DMS79 (cell line): ENCODE measurements at places on chromosomes 5 and 9.

DNA sequence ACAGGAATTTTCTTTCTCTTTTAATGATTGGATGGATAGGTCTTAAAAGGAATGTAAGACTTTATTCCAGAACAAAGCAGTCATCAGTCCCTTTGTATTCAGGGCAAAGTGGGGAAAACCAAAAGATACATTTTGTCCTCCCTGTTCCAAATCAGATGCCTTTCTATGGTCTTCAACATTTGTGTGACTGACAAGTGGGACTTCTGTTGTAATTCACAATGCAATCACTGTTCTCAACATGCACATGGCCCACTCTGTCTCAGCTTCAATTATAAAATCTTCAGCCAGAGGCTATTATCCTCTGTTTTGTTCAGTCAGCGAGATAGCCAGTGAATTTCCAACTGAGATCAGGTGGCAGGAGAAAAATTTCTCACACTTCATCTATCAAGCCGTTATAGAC is 95.5 kb upstream of the ERBIN start:
- DNase-seq: no peak

DNA sequence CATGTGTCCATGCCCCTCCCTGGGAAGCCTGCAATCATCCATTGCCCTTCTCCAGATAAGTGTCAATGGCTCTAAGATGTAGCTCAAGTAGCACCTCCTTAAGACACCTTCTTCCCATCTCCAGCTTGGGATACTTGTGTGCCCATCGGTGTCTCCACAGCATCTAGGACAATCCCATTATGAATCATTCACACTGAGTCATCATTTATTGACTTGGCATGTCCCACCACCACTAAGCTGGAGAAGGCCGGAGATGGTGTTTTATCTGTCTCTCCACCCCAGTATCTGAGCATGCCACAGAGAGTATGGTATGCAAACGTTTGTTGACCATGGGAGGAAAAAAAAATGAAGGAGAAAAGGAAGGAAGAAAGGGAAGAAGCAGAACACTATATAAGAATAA is 342.2 kb downstream of the TRIM32 start:
- DNase-seq: no peak

- DNase-seq: no peak
These were observed 121.2 kb downstream of the SAXO1 start for GRCh38 chr9:18911714-18912342.

DNA sequence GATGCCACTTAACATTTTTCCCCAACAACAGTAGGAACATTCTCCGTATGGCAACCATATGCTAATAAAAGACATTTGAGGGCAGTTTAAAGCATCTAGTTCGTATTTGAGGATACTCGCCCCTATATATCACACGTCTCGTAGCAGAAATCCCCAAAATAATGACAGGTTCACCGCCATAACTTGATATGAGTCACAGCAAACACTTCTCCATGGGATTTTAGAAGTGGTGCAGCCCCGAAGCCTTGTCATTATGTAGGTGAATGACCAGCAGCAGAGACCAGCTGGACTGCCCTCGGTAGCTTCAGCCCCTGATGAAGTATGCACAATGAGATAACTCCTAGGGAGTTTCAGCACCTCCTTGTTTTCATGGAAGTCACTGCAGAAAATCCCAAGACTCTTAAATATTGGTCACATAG is 2.0 kb downstream of the CTNND2 start:
- no peak for DNase-seq

- DNase-seq: peak; percentile 89
These were observed 21.5 kb downstream of the SHB start for GRCh38 chr9:38047301-38048251.

DNA sequence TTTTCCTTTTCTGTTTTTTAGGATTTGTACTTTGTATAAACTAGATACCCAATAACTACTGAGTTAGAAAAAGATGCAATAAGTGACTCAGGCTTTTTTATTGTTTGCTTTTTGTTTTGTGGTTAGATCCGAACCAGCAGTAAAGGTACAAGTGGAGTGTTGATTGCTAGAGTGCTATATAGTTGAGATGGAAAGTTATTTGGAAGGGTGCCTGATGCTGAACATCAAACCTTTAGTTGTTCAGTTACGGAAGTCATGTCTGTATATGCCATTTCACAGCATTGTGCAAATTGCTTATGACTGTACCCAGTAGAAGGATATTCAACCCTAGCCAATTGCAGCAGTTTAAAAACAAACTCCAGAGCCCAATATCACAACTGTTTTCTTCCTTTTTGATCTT is 285.1 kb downstream of the MAT2B start:
- no peak for DNase-seq

DNA sequence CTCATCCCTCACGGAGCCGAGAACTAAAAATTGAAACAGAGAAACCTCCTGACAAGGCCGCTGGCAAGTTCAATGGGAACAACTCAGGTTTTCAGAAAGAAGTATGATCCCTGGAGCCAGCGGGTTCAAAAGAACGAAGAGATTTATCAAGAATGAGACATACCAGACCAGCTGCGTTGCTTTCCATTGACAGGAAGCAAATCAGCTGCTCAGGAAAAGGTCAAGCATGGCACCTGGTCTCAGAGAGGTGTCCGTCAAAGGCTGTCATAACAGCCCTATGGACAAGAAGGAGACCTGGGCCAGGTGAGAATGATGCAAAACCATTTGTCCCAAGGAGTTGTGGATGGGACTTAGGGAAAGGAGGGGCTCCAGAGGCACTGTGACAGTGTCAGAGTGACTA is 34.9 kb upstream of the GNE start:
- no peak for DNase-seq

DNA sequence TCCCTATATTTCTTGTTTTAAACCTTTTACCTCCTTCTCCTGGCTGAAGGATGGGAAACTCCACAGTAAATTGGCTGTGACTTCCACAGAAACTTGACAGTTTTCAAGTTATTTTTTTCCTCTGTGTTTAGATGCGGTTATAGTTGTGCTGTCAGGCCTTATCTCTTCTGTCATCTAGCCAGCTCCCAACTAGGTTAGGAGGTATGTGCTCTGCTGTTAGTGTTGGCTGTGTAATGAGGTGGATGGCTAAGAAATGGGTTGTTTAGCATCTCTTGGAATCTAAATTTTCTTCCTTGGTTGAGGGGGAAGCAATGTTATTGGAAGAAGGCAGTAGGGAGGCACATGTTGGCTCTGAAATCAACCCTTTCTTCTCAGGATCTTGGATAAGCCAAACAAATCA is 149.9 kb upstream of the RUSC2 start:
- no peak for DNase-seq

DNA sequence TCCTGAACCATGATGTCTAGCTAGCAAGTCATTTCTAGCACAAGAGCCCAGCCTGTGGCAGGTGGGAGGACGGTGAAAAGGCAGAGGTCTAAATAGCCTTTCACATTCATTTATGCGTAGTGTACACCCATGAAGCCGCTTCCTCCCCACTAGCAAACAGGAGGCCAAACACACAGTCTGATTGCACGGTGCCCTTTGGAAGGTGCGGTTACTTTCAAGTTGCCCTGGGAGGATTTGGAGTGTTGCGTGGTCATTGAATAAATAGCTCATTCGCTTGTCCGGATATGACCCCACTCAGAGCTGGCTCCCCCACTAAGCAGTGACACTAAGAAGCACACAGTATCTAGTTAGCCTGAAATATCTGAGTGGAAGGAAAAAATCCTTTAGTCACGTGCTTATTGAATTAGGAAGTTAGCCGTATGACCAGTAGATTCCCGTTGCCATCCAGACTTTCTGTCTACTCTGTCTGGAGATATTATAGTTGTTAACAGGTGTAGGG is 664 bp upstream of the ARSB start:
- no peak for DNase-seq

DNA sequence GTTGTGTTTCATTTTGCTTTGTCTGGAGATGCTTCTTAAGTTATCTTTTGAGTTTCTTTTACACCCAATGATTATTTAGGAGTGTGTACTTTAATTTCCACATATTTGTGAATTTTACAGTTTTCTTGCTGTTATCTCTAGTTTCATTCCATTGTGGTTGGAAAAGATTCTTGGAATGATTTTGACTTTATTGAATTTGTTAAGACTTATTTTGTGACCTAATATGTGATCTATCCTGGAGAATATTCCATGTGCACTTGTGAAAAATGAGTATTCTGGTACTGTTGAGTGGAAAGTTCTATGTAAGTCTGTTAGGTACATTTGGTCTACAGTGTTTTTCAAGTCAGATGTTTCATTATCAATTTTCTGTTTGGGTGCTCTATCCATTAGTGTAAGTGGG is 24.4 kb upstream of the GRAMD2B start:
- DNase-seq: no peak

DNA sequence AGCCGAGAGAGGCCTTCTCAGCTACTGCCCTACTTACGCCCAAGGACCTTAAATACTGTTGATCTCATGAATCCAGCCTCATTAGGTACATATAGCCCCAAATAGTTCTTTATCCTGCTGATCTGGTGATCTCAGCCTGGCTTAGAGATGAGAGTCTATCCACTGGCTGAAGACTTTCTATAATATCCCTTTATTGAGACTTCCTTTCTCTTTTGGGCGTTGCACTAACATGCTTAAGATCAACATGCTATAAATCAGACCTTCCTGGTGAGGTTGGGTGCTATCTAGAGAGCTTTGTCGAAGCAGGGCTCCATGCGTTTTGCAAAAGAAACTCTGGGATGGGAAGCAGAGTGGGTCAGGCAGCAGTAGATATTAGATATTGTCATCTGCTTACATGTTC is 44.0 kb upstream of the AGXT2 start:
- DNase-seq: no peak

DNA sequence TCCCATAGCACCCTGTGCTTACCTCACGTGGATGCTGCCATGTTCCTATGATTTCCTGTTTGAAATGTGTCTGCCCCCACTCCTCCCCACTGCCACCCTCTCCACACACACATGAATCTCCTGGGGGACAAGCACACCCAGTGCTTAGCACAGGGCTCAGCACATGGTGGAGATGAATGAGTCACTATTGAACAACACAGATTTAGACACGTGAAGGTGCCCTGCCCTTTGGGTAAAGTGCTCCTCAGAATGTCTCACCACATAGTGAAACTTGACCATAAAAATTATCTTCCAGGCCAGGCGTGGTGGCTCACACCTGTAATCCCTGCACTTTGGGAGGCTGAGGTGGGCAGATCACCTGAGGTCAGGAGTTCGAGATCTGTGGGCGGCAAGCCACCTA is 98.8 kb upstream of the PCA3 start:
- no peak for DNase-seq

DNA sequence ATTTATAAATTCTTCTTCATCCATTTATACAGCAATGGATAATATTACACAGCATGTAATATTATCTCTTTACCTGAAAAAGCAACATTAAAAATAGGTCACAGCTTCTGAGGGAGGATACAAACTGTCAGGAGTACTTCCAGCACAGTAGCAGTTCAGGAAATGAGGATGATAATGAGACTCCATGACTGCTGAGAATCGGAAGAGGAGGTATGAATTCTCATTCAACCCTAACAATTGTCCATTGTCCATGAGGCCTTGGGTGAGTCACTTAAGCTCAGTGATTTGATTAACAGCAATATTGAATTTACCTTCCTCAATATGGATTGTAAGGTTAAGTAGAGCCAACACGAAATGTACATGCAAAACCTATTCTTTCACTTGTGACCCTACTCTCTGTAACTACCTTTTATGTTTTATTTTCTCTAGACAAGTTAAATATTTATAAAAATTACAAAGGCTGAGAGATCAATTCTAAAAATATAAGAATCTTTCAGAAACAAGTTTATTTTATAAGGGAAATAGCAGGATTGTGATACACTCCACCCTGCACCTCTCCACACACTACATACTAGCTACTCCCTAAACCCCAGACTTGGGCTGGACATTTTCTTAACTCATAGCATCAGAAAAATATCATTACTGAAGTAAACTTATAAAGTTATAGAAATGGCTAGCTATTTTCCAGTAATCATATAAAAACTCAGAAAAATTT is 159.1 kb upstream of the ACOT12 start:
- no peak for DNase-seq

GRCh38 chr5:21765406-21765805 is 1087.7 kb downstream of the CDH12 start:
- DNase-seq: no peak

- no peak for DNase-seq
These were observed 762 bp upstream of the TCOF1 start for GRCh38 chr5:150356575-150357294.

- DNase-seq: no peak
These were observed 413.5 kb upstream of the ZNF462 start for GRCh38 chr9:106449336-106449927.

- no peak for DNase-seq
These were observed 55.9 kb downstream of the DAP start for GRCh38 chr5:10704949-10705621.

GRCh38 chr5:54804521-54804920 is 180.9 kb downstream of the ESM1 start:
- DNase-seq: no peak

- DNase-seq: no peak
These were observed 30.0 kb downstream of the DNAJC21 start for GRCh38 chr5:34959323-34959722.

- DNase-seq: no peak
These were observed 174.9 kb upstream of the DMAC1 start for GRCh38 chr9:7974335-7974960.

DNA sequence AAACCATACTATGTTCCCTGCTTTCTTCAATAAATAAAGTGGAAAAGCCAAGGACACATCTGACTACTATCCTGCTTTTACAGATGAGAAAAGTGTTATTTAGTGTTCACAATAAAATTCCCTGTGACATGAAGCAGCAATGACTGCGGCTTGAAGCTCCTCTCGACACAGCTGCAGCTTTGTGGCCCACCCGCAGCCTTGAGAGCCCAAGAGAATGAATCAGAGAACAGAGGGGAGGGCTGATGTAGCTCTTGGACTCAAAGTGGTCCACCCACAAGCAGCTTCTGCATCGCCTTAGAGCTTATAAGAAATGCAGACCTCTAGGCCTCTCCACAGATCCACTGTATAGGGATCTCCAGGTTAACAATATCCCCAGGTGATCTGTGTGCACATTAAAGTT is 181.3 kb upstream of the GNA14 start:
- DNase-seq: no peak

- DNase-seq: no peak
These were observed 128.8 kb downstream of the FSTL4 start for GRCh38 chr5:133483406-133484090.

DNA sequence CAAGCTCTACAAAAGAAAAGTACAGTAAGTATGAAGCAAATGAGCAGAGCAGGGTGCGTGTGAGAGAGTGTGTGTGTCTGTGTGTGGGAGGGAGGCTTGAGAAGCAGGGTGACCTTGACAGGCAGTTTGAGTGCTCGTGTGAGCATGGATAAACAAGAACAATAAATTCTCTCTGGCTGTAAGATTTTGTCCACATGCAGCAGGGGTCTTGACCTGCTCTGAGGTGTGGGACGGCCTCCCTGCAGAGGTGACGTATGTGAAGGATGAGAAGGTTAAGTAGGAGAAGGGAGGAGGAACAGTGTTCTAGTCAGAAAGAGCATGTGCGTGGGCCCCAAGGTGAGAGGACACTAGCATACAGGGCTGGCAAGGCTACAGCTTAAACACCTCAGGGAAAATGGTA is 49.0 kb downstream of the SPTLC1 start:
- DNase-seq: no peak

GRCh38 chr5:87877023-87877422 is 391.6 kb downstream of the TMEM161B start:
- DNase-seq: no peak
